ENCODE measurements at places on chromosomes 12 and 14.

DNA sequence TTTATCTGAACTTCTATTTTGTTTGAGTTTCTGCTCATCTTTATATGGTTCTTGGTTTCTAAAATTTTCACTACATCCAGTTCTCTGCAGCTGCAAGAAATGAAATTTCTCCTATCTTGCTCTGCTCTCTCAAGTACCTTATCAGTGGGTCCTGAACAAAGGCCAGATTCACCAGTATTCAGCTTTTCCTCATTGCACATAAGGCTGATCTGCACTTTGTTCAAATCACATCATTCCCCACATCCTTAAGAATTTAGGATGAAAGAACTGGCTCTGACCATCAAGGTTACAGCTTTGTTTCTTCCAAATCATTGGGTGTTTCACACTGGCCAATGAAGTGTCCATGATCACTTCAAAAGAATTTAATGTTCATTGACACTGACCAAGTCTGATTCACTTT, 211.4 kb downstream of the GRIN2B start:
- no peak for DNase-seq

- DNase-seq = no peak
These were observed 722.1 kb downstream of the TMTC2 start for GRCh38 chr12:83408851-83409250.

- no peak for DNase-seq
These were observed 110.4 kb downstream of the BCAT1 start for GRCh38 chr12:24838531-24838950.

GRCh38 chr12:105259226-105259625, 23.3 kb upstream of the APPL2 start:
- no peak for DNase-seq

- no peak for DNase-seq
These were observed 42.7 kb downstream of the ALX1 start for GRCh38 chr12:85322715-85323114.

GRCh38 chr12:117904051-117904450, 64.7 kb downstream of the KSR2 start:
- DNase-seq = no peak

GRCh38 chr12:118206107-118206412, 70.1 kb downstream of the PEBP1 start:
- DNase-seq = no peak

DNA sequence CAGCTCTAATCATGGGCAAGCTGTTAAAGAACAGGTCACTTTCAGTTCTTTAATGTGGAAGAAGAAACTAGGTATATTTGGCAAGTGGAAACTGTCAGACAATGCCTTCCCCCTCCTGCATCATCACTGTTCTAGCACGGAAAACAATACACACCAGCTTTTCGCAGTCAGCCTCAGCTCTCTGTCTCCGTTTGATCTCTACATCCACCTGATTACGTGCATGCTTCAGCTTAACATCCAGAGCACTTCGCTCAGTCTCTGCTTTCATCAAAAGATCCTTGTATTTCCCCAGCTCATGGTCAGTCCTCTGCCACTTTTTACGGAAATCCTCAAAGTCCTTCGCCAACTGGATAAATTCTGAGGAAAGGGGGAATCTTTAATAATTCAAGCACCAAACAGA, 19.0 kb downstream of the RACGAP1 start:
- DNase-seq = no peak

- no peak for DNase-seq
These were observed 28.6 kb downstream of the PRDM4 start for GRCh38 chr12:107732365-107732764.

- DNase-seq = no peak
These were observed 22.5 kb upstream of the MANSC4 start for GRCh38 chr12:27802511-27802910.

GRCh38 chr14:55125403-55125802, 3.6 kb upstream of the LGALS3 start:
- peak; percentile 39 for DNase-seq

- no peak for DNase-seq
These were observed 294.5 kb downstream of the GALC start for GRCh38 chr14:87698481-87698880.

DNA sequence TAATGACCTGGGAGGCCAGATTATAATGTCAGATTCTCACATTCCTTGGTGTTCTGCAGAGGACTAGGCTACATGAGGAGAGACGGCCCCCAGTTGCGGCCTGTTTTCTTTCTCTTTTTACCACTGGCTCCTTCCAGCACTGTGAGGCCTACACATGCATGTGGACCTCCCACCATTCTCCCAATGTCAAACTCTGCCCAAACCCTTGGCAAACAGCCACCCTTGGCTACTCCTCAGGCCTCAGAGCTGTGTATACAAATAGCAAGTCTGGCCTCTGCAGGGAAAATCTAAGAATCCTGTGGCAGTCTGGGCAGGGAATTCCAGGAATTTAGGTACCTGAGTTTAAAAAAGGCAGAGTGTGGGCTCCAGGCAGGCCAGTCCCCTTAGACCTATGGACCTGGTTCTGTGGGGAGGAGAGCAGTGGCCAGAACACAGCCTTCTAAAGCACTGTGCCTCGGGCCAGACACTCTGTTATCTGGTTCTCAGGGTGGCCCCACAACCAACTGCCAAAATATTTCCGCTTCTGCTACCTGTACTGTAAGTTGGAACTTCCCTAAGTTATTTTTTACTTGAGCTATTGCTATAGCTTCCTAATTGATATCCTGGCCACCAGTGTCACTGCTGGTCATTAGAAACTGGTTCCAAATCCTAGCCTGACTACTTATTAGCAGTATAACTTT, 19.9 kb upstream of the NEDD1 start:
- DNase-seq = no peak

DNA sequence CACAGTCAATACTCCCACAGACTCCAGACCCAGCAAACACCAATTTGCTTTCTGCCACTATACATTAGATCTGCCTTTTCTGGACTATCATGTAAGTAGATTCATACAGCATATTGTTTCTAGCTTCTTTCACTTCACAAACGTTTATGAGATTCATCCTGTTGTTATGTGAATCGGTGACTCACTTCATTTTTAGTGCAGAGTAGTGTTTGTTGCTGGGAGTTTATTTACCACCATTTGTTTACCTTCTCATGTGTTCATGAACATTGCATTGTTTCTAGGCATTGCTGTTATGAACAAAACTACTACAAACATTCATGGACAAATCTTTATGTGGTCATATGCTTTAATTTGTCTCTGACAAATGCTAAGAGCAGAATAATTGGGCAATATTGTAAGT, 807.8 kb upstream of the TMEM132C start:
- no peak for DNase-seq

- DNase-seq = no peak
These were observed 22.2 kb downstream of the JAG2 start for GRCh38 chr14:105146181-105146975.

GRCh38 chr14:92800525-92800924, 6.4 kb downstream of the GOLGA5 start:
- no peak for DNase-seq

DNA sequence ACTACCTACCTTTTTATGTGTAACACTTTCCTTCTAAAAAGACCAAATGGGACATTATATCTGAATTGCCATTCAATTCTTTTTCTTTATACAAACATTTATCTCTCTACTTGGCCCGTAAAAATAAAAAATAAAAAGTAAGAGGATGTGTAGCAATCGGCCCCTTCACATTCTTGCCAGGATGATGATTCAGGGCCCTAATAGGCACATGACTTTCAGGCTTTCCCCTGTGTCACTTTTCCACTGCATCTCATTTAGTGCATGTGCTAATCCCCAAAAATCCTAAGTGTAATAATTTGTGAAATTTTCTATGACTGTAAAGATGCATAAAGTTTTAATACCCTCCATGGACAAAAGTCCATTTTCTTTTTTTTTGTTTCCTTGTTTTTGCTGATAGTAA, 23.0 kb upstream of the ATP2B1 start:
- DNase-seq = no peak

GRCh38 chr12:52361553-52361952, 5.7 kb downstream of the KRT85 start:
- no peak for DNase-seq

- no peak for DNase-seq
These were observed 475.1 kb downstream of the NAV3 start for GRCh38 chr12:78305808-78306207.

GRCh38 chr12:32568228-32568627, 110.9 kb upstream of the DNM1L start:
- DNase-seq = no peak

DNA sequence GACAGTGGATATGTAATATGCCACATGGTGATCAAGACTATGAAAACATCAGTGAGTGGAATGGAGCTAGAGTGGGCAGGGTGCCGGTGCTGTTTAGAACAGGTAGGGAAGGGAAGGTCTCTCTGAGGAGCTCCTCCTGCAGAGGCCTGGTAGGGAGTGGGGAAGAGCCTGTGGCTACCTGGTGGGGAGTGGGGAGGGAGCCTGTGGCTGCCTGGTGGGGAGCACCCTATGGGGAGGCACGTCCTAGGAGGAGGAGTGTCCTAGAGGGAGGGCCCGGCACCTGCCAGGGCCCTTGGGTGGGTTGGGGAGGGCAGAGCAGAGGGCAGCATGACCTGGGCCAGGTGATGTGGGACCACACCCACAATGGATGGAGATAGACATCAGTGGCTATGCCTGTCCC, 122.6 kb downstream of the ADGRD1 start:
- no peak for DNase-seq

DNA sequence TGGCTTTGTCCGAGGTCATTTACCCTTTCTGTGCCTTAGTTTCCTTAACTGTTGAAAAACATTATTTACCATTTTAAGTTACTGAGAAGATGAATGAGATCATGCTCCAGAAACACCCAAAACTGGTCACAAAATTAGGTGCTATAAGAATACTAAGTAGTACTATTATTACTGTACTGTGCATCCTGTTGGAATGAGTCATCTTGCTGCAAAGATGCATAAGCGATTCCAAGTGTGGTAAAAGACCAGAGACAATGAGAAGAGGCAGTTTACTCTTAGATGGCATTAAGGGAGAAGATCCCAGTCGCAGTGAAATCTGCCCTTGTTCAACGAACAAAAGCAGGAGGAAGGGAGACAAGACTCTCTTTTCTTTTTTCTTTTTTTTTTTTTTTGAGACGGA, 4.2 kb upstream of the PLEKHA5 start:
- DNase-seq = no peak

- peak; percentile 90 for DNase-seq
These were observed at the start of gene ACVR1B for GRCh38 chr12:51951199-51951842. Gene ACVR1B (plus strand): TSS chr12:51951699. CDS start chr12:51951744, 45 bp downstream.

GRCh38 chr12:124725099-124725498, 138.6 kb downstream of the SCARB1 start:
- no peak for DNase-seq

- no peak for DNase-seq
These were observed 32.8 kb downstream of the NOC4L start for GRCh38 chr12:132176920-132177551.

DNA sequence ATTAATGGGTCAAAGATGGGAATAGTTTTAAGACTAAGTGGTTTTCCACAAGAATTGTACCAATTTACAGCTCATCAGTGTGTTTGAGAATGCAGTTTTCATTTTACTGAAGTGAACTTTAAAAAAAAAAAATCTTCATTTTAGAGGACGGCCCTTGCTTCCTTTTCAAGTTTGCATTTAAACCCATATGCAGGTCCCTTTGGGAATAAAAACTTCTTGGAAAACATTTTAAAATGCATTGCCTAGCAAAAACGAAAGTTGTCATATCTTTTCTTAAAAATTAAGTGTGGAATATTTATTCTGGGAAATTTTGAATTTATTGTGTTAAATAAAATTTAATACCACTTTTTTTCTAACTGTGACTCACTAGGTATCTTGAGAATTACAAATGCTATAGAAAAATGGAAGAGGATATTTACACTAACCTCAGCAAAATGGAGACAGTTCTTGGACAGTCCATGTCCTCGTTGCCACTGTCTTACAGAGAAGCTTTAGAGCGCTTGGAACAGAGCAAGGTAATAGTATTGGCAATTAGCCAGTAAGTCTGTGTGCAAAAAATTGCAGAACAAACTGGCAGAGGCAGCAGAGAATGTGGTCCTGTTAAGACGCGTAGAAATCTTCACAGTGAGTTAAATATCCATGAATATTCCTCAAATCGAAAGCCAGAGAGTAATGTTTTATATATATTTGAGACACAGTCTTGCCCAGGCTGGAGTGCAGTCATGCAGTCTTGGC, 209.7 kb downstream of the SYNE2 start:
- DNase-seq = no peak

- no peak for DNase-seq
These were observed 97.3 kb downstream of the AACS start for GRCh38 chr12:125162489-125163028.

GRCh38 chr14:49972823-49973222, 79.9 kb downstream of the ARF6 start:
- DNase-seq = peak; percentile 75

DNA sequence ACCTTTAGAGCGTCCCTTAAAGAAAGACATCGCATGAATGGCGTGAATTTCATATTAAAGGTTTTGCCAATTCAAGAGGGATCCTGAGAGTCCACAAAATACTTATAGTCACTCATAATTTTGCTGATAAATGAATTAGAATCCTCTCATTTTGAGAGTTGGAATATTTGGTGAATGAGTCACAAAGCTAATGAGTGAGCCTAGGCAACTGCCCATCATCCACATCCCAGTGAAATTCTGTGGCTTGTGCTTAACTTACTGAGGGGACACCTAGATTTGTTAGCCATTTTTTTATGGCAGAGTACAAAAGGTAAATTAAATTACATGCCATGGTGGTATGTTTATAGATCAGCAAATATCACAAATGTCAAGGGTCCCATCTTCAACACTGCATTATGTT, 12.7 kb upstream of the NOXRED1 start:
- DNase-seq = no peak

- no peak for DNase-seq
These were observed 369.8 kb downstream of the CACNA1C start for GRCh38 chr12:2422591-2422990.

DNA sequence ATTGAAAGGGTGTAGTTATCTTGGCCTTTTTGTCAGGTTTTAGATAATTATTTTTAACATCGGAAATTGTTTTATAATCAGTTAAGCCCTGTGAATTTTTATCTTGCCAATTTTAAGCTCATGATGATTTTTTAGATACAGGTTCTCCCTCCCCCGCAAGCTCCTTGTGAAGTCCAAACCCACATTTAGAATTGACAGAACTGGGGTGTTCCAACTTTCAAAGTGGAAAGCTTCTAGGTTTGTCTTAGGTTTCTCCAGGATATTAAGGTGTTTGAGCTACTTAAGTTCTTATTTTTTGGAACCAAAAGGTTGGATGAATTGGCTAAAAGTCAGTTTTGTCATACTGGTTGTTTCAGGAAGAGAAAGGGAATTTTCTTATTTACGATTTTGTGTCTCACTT, 49.1 kb downstream of the ATP2A2 start:
- DNase-seq = no peak

- DNase-seq = no peak
These were observed 577 bp upstream of the TPCN1 start for GRCh38 chr12:113220593-113221180.

- no peak for DNase-seq
These were observed 153.7 kb upstream of the PZP start for GRCh38 chr12:9361879-9362326.

DNA sequence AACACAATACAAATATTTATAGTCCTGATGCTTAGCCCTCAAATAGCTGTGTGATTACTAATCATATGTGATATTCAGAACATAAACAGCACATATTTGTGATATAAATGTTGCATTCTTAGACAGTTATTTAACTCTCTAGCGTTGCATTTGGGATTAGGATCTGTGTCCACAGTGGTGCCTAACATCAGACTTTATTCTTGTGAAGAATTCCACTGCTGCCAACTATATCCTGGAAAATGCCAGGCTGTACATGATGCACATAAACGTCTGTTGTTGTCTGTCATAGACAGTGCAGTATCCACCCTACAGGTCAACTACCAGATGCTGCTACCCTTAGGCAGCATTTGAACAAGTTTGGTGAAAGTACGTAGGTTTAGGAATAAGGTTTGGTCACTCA, 39.0 kb downstream of the SLC38A4 start:
- DNase-seq = no peak

- DNase-seq = no peak
These were observed 64.5 kb upstream of the DDX11 start for GRCh38 chr12:31008961-31009840.
